NCI-H2107 (cell line): ENCODE measurements at places on chromosomes 3 and 15.

GRCh38 chr3:12420393-12420792 is 63.9 kb upstream of the TSEN2 start:
- DNase-seq, result no peak

- DNase-seq, result no peak
Measured at GRCh38 chr15:56816781-56817180, 83.5 kb upstream of the ZNF280D start.

GRCh38 chr15:60118146-60118545 is 114.0 kb downstream of the FOXB1 start:
- DNase-seq, result no peak

DNA sequence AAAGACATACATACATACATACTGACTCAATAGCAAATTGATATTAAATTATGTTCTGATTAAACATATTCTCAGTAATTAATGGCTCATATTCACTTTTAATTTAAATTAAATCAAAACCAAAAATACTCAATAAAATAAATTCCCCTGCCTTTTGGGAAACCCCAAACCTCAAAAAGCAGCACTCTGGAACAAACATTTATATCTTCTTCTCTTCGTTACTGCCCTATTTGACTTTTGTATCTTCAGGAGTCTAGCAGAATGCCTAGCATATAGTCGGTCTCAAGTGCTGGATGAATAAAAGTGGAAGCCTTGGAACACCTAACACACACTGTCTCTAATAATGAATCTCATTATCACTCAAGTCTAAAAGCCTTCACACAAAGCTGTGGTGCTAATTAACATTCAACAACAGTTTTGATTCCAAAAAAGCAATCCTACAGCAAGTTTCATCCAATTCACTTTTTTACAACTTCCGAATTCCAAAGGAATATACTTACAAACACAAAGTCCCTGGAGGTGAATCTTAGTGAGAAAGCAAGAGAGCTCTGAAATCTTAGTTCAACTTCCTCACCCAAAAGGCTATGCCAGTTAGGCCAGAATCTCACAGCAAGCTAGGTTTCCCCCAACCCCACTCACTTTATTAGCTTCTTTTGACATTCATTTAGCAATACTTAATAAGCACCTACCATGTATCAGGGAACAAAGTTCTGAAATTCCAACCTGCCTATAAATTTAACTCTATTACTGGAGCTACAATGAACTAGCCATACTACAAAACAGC is 35.0 kb downstream of the GSK3B start:
- no peak for DNase-seq

GRCh38 chr3:107680698-107681097 is 157.9 kb downstream of the BBX start:
- no peak for DNase-seq
